ENCODE measurements at places on chromosomes 5 and 9.

DNA sequence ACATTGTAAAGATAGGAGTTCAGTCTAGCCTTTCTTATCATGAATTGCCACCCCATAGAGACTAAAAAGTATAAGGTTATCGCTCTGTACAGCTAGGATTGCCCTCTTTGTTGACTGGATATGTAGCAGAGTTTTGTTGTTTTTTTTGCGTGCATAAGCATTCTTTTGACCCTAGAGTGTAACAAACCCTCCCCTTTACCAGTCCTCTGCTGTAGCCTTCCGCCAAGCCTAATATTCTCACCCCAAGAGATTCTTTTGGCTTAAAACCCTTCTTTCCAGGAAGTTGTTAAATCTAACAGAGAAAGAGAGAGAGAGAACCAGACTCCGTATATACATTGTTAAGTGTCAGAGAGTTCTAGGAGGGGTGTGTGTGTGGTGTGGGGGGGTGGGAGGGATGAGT lies 113.9 kb downstream of the FGF1 start:
- ATAC-seq = no peak

- ATAC-seq = no peak
Measured at GRCh38 chr9:76916231-76916630, 10.3 kb upstream of the PRUNE2 start.

GRCh38 chr5:135335031-135335828 lies 63.8 kb downstream of the MACROH2A1 start:
- no peak for ATAC-seq

GRCh38 chr9:128635266-128636023 lies 21.2 kb downstream of the DYNC2I2 start:
- peak; percentile 3 for ATAC-seq

DNA sequence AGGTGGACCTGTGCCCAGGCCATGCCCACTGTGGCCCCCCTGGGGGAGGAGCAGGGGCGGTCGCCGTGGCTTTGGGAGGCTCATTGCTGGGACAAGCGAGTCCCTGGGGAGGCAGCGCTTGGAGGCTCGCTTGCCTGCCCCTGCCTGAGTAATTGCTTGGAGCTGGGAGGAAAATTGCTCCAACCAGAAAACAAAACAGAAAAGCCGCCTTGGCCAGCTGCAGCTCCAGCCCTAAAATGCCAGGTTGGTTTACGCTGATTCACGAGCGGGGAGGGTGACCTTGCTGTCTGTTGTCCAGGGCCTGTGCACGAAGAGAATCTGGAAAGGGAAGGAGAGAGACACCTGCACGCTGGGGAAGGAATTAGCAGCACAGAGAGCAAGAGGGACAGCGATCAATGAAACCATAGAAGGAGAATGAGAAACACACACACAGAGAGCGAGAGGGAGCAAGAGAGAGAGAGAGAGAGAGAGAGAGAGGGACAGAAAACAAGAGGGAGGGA lies 25.3 kb downstream of the NTNG2 start:
- ATAC-seq = no peak

GRCh38 chr5:113614191-113614590 lies 100.7 kb downstream of the YTHDC2 start:
- ATAC-seq = no peak

GRCh38 chr9:107397076-107398044 lies 92.2 kb downstream of the KLF4 start:
- ATAC-seq = no peak

DNA sequence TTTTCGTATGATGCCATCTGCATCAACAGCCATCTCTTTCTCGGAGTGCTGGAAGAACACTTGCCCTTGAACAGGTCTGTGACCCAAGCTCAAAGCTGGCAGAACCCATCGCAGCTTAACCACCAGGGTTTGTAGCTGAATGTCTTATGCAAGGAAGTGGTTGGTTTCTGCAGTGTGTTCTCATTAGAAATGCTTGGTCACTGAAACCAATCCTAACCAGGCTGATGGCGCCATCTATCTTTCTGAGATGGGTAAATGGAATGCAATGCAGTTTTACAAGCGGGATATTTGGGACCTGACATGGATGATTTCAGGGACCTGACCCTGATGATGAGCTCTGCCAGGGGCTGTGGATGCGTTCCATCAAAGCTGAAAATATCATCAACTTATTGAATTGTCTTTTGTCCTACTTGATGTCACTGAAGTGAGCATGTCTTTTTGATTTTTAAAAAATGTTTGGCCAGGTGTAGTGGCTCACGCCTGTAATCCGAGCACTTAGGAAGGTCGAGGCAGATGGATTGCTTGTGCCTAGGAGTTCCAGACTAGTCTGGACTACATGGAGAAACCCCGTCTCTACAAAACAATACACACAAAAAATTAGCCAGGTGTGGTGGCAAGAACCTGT lies 28.7 kb downstream of the DMRT3 start:
- ATAC-seq = peak; percentile 55

- ATAC-seq = no peak
Measured at GRCh38 chr5:124888050-124888506, 141.6 kb upstream of the ZNF608 start.

- no peak for ATAC-seq
Measured at GRCh38 chr5:14308384-14309154, 165.4 kb downstream of the TRIO start.

DNA sequence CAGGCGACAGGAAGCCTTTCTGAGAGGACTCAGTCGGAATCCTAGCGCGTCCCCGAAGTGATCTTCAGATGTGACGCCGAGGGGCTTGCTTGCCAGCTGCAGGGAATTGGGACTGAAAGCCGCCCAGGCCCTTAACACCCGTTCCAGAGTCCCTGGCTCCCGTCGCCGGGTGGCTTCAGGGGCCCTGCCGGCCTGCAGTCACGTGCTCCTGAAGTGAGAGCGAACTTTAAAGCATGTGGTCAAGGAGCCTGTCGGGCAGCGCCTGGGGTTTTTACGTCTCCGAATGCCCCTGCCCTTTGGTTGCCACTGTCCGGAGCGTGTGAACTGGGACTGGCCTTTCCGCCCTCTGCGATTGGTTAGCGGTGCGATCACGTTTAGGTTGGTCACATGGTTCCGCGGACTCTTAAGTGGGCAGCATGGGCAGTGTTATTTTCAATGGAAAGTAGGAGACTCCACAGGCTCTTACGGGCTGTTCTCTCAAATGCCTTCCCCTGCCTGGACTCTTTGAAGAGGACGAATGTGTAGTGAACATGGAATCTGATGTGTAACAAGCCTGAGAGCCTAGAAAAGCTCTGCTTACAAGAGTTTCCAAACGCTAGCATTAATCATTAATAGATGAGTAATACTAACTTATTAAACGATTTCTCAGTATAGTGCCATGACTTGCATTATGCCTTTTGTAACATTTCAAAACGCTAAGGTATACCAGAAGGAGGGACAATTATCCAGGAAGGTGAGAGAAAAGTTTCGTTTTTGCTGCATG lies 1.9 kb downstream of the VLDLR start:
- no peak for ATAC-seq

DNA sequence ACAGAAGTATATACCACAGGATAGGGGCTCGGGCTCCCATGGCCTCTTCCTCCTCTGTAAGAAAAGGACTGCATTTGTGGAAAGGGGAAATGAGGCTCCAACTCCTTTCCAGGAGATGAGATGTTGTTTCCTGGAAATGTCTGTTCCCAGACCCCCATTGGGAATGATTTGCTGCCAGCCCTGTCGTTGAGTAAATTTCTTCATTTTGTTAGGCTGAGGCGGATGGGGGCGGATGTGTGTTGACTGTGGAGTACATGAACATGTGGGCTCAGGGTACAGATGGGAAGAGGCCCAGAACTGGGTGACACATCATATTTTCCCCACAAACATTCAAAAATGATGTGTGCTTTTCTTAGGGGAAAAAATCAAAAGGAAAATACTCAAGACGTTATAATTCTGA lies 28.8 kb upstream of the TNFAIP8 start:
- peak; percentile 52 for ATAC-seq

- ATAC-seq = peak; percentile 72
Measured at GRCh38 chr9:83649080-83649479, 26.1 kb downstream of the IDNK start.

DNA sequence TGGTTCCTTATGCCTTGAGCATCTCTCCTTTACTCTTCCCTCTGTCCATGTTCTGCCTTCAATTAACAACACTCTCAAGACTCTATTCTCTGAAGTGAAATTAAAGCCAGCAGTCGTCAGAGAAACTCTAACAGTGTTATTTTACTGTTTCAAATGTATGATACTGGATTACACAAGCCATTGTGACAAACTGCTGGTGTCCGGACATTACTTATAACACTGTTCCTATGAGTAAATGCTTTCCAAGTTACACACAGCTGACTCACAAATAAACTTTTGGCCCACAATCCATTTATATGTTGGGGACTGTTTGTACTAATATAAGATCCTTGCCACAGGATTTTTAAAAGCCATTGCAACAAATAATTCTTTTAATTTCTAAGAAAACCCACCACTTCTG lies 63.2 kb upstream of the GHR start:
- no peak for ATAC-seq

DNA sequence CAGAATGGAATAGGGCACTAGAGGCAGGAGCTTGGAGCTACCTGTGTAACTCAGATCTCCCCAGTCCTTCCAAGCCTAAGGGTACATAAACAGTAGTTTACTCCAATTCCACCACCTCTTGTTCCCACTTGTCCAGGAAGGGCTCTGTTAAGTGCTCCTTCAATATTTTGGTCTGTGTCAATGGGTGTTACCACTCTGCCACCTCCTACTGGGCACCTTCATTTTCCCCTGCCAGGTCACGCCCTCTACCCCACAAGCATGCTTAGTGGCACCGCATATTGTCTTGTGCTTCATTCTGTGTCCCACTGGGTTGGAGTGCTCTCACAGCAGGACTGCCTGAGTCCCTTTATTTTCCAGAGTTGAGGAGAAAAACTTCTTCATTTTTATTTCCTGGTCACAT lies 459.8 kb downstream of the ARHGEF28 start:
- no peak for ATAC-seq

- ATAC-seq = peak; percentile 68
Measured at GRCh38 chr5:82225525-82226172, 52.5 kb downstream of the RPS23 start.

DNA sequence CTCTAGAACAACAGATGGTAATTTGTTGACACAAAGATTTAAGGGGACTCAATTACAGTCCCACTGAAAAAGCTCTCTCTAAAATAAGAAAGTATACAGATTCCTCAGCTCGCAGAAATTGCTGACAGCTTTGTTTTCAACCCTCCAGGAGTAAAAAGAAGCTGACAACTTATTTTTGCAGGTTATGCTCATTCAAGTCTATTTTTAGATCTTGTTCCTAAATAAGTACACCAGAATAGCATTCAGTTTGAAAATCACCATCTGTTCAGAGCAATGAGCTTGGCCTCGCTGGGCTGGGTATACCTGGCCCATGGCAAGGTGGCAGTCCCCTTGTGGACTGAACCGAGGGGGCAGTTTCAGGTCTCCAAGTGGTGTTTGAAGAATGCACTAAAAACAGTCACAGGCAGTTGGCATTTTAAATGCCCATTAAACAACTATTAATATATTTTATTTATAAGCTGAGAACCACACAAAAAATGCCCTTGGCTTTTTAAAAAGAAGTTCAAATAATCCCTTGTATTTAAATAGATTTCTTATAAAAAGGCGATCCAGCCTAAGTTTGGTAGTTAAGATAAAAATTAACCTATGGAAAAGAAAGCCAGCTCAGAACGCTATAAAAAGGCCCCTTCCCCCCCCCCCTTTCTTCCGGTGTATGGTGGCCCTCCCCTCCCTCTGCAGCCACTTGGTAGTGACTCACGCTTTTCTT lies 169.2 kb downstream of the AUH start:
- ATAC-seq = peak; percentile 54

GRCh38 chr5:147504535-147504934 lies 5.3 kb downstream of the DPYSL3 start:
- no peak for ATAC-seq

DNA sequence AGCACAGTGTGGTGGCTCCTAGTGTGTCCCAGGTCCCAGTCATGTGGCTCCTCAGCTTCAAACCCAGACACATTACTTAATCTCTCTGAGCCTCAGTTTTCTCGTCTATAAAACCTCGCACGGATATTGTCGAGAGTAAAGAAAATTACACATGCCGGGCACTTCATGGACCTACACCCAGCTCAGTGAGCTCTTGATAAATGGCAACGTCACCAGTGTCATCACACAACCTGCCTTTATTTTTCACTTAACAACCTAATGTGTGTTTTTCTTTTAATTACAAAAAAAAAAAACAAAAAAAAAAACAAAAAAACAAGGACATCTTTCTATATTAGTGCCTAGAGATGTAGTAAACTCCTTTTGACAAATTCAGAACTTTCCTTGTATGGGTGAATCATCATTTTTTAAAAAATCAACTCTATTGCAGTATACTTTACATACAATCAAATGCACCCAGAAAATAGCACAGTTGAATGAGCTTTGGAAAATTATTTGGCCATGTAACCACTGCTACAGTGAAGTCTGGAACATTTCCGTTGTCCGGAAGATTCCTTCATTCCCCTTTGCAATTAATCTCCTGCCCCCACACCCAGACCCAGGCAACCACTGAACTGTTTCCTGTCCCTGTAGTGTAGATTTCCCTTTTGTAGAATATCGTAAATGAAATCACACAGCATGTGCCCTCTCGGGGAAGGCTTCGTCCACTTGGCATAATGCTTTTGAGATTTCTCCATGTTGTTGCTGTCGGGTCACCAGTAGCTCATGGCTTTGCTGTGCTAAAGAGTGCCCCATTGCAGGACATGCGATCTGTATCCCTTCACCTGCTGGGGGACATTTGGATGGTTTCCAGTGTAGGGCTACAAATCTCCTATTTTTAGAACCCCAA lies 100.4 kb upstream of the LARP1 start:
- no peak for ATAC-seq

DNA sequence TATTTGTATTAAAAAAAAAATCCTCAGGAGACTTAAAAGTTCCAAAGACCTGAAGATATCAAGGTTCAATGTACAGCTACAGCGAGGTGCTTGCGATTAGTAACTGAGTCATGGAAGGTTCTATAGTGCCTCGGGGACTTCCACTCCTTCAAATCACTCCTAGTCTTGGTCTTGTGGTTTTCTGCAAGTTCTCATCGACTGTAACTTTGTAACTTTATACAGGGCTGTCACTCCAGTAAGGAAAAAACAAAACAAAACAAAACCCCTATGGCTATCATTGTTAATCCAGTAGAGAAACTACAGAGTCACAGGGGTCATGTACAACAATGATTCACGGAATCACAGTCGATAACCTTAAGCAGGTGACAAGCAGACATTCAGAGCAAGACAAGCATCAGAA lies 39.8 kb upstream of the SELENOP start:
- ATAC-seq = no peak

DNA sequence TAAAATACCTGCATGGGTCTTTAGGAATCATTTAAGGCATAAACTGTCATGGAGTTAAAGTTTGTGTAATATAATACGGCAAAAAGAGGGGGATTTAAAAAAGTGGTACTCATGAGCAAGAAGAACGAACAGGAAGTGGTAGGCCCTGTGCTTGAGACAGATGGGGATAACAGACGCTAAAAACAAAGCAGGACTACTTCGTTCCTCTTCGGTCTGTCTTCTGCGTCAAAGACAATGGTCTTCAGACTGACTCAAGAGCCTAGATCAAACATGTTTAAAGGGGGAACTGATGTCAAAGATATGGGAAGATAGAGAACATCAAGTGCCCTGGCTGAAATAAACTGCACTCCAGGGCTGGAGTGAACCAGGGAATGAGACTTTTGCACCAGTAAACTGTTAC lies 59.8 kb upstream of the RFX3 start:
- ATAC-seq = no peak

GRCh38 chr9:40925149-40925548 lies 203.3 kb downstream of the FOXD4L6 start:
- peak; percentile 9 for ATAC-seq

- ATAC-seq = no peak
Measured at GRCh38 chr5:151144275-151144674, 13.3 kb downstream of the ANXA6 start.
